ENCODE measurements at places on chromosomes 3 and 15.

DNA sequence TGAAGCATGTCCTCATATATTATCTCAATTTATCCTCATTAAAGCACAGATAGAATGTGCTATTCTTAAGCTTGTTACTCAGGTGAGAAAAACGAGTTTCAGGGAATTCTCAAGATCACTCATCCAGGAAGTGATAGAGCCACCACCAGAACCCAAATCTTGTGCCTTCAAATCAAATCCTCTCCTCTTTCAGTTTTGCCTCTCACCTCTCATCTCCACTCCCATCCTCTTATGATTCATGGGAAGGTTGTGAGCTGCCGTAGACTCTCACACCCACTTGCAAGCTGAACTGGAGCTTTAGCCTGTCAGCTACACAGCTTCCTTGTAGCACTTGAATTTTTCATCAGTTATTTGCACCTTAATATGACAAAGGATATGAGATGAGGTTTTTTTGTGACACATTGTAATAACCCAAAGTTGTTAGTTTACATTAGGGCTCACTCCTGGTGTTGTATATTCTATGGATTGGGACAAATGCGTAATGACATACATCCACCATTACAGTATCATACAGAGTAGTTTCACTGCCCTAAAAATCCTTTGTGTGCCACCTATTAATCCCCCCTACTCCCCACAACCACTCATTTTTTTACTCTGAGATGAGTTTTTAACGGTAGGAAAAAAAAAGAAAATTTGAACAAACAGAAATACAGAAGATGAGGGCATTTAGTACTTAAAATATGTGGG is 25.7 kb downstream of the GPR15 start:
- DNase-seq: no peak

- no peak for DNase-seq
These were observed 108.9 kb upstream of the ABHD17C start for GRCh38 chr15:80586161-80586560.

DNA sequence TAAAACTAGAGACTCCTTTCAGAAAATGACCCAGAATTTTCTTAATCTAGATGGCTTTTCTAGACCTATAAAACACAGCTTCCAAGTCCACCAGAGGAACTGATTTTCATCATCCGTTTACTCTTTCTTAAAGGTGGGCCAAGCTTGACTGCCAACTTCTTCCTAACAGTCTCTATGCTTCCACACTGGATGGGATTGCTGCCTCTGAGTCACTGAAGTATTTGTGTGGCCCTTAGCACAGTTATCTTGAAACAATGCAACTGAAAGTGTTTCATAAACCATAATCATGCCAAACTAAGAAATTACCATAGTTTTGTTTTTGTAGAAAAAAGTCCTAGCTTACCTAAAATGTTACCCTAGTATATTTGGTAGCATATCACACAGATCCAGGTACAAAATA is 985.7 kb downstream of the TUSC7 start:
- no peak for DNase-seq

DNA sequence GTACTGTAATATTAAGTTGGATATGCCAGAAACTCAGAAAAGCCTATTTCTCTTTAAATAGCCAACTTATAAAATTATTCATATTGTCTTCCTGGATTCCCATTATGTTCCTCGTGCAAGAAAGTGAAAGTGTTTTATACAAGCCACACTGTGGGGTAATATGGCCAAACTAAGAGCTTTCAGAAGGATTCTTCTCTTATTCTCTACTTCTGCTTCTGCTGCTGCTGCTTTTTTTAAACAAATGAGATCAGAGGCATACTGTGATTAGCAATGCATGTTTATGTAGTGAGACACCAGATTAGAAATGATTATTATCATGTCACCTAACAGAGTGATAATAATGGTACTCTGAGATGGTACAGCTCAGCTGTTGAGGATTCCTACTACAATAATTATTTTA is 1026.5 kb upstream of the CFAP20DC start:
- DNase-seq: no peak

DNA sequence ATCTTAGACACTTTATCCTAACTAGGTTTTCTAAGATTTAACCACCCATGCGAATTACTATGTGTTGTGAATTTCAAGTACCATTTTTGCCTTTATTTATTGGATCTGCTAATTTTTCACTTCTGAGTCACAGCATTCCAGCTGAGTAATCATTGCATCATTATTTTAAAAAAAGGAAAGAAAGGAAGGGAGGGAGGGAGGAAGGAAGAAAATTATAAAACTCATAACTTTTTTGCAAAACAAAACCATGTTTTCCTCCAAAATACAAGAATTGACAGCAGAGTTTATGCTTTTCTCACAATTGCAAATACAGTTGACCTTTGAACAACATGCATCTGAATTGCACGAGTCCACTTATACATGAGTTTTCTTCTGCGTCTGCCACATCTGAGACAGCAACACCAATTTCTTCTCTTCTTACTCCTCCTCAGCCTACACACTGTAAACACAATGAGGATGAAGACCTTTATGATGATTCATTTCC is 651.4 kb upstream of the NECTIN3 start:
- DNase-seq: no peak

DNA sequence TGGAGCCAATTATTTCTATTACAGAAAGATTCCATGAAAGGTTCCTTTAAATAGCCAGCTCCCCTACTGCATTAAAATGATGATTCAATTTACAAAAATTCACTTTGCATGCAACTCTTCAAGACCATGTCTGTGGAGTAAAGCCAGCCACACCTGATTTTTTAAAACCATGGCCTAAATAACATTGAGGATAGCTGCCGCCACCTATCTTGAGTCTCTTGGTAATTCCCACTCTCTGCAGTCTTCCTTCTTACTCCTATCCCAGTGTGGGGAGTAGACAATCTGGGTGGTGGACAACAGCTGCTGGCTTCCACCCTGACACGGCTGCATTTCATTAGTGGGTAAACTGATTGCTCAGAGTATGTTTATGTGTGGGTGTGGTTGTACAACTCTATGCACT is 10.7 kb downstream of the LRTM1 start:
- DNase-seq: no peak

GRCh38 chr3:148861277-148861869 is 3.7 kb upstream of the CPA3 start:
- DNase-seq: no peak

DNA sequence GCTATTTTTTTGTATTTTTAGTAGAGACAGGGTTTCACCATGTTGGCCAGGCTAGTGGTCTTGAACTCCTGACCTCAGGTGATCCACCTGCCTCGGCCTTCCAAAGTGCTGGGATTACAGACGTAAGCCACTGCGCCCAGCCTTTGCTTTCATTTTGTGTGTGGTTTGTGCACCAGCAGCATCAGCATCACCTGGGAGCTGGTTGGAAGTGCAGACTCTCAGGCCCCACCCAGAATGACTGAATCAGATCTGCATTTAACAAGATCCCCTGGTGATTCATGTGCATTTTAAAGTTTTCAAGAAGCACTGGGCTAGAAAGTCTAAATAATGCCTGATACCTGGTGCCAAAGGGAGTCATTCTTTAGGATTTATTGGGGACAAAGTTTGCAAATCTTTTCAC is 73.4 kb upstream of the BNIP2 start:
- DNase-seq: no peak

- no peak for DNase-seq
These were observed 4.2 kb downstream of the PLXND1 start for GRCh38 chr3:129602309-129602708.

Data from neural crest cell (in vitro differentiated cells).